ENCODE measurements at places on chromosomes 7 and 10.

DNA sequence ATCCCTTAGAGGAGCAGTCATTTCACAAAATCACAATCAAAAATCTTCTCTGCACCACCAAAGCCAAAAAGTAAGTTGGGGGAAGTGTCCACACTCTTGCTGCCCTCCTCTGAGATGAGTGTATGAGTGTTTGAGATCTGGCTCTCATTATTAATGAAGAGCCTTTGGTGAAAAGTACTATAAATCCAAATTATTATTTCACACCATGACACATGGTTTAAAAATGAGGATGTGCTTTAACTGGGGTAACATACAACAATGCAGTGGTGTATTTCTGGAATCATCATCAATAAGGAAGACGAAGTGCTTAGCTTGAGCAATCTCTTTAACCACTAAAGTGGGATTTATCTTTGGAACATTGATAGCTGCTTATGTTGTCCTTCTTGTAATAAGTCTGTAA lies 114.2 kb upstream of the ADAM12 start:
- no peak for DNase-seq

GRCh38 chr10:22992621-22993020 lies 64.8 kb downstream of the ARMC3 start:
- DNase-seq, result no peak

DNA sequence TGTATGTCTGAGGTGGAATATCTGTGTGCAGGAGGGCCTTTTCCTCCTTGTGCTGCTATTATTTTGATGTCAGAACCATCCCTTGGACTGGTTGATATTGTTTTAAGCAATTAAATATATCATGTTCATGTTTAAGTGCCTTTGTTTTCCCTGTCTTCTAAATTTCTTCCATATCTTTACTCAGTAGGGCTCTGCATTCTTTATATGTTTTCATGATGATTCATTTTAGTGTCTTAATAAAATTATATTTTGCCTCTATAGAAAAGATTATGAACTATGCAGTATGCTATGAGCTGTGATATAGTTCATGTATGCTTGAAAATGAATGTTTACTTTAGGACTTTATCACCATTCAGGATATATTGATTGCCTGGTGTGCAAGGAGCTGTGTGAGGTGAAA lies 34.8 kb downstream of the AHR start:
- DNase-seq, result peak; percentile 24

- DNase-seq, result no peak
Measured at GRCh38 chr7:13532028-13532753, 457.3 kb downstream of the ETV1 start.

DNA sequence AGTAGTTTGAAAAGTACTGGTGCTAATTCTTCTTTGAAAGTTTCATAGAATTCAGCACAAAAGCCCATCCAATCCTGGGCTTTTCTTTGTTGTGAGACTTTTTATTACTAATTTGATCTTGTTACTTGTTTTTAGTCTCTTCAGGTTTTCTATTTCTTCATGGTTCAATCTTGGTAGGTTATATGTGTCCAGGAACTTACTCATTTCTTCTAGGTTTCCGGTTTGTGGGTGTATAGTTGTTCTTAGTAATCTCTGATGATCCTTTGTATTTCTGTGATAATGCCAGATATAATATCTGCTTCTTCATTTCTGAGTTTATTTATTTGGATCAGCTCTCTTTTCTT lies 147.5 kb downstream of the RTKN2 start:
- no peak for DNase-seq

DNA sequence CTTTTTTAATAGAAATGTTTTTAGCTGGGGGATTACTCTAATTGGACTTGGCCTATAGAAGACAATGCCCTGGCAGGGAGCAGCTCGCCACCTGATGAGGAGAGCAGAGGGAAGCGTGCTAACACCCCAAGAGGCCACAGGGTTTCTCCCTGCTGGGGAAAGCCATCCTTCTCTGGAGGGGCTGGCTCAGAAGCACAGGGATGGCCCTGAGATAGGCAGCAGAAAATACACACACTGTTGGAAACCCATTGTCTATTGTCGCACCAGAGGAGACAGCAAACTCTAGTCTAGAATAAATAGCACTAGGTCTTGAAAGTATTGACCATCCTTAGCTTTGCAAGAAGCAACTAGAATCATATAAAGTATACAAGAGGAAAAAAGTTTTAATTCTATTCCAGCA lies 5.4 kb downstream of the COBL start:
- no peak for DNase-seq

DNA sequence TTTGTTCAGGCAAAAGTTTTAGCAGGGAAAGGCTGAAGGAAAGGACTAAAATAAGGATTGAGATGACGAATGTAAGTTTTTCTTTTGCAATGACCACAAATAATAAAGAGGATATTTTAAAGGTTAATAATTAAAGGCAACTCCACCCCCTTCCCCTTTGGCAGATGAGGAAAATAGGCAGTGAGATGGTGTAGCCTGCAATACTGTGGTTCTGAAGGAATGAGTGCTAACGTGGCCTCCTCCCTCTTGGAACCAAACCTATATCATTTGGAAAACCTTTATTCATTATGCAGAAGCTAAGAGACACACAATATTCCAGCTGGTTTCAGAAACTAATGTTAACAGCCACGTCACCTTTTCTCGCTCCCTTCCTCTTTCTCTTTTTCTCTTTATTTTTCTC lies 70.9 kb upstream of the COL1A2 start:
- DNase-seq, result no peak

- no peak for DNase-seq
Measured at GRCh38 chr7:94030634-94031033, 26.5 kb upstream of the BET1 start.

- no peak for DNase-seq
Measured at GRCh38 chr10:48934672-48935501, 4.8 kb downstream of the LRRC18 start.

- no peak for DNase-seq
Measured at GRCh38 chr10:18158773-18159265, 18.6 kb downstream of the CACNB2 start.

GRCh38 chr7:155351120-155351870 lies 53.6 kb downstream of the INSIG1 start:
- DNase-seq, result no peak

- no peak for DNase-seq
Measured at GRCh38 chr10:88764110-88764509, 4.3 kb downstream of the LIPN start.

GRCh38 chr7:73870041-73870492 lies 9.1 kb downstream of the TMEM270 start:
- no peak for DNase-seq

GRCh38 chr7:116534790-116535189 lies 10.0 kb downstream of the CAV1 start:
- no peak for DNase-seq

- DNase-seq, result no peak
Measured at GRCh38 chr10:132660385-132660784, 122.8 kb downstream of the INPP5A start.

- DNase-seq, result no peak
Measured at GRCh38 chr10:126844406-126844805, 60.8 kb upstream of the DOCK1 start.

GRCh38 chr7:124992851-124993562 lies 63.4 kb upstream of the POT1 start:
- DNase-seq, result no peak

DNA sequence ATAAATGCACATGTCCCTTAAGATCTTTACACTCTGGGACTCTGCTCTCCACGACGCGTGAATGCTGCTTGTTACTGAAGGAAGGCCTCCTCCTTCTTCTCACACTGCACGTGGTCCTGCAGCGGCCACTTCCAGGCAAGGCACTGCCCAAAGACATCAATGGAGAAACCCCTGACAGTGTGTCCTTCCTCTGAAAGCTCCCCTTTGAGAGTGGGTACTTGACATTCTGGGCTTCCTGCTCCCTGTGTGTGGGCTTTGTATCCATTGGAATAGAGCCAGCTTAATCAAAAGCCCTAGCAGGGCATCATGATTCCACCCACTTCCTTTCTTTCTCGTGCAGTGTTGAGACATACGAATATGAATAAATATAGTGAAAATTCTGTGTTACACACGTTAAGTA lies 69.7 kb upstream of the STK17A start:
- no peak for DNase-seq

DNA sequence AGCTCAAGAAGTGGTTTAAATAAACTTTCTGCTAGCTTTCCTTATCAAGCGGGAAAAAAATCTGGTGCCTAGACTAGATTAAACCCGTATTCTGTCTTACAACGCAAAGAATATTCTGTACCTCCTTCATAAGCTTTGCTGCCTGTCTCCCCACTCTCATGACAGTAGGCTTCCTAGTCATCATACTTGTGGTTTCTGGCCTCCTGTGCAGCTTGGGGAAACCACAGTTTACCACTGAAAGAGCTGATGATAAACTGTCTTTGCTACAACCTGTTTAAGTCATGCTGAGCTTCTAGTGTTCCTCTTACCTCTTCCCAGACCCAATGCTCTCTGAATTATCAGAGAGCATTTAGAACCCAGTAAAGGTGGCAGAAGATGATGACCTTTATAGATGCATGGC lies 55.0 kb downstream of the PODXL start:
- DNase-seq, result no peak

GRCh38 chr10:35752469-35753461 lies 110.7 kb upstream of the FZD8 start:
- no peak for DNase-seq

GRCh38 chr10:90204956-90205314 lies 503.5 kb downstream of the KIF20B start:
- DNase-seq, result no peak

DNA sequence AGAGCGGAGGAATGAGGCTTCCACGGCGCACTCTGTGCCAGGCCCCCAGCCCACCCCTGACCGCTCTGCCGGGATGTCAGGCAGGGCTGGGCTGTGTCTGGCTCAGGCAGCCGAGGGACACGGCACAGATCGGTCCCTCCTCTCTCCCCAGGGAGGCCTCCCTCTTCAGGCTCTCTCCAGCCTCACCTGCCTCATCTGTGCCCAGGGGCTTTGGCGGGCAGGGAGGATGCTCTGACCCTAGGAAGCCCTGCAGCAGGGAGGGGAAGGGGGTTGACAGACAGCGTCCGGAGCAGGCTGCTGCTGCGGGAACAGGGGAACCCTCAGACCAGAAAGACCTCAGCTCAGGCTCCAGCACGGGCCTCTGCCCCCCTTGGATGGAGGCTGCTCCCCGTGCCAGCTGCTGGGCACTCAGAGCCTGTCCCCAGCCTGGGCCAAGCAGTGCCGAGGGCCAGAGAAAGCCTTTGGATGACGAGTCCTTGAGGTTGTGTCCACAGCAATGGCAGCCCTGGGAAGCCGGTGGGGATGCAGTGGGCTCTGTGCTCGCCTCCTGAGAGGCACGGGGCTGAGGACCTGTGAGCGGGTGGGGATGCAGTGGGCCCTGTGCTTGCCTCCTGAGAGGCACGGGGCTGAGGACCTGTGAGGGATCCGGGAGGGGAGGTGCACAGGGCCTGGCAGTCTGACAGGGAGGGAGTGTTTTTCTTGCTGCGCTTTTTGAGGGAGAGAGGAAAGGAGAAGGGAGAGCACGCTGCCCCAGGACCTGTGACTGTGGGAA lies 66.9 kb downstream of the FOXL3 start:
- no peak for DNase-seq

DNA sequence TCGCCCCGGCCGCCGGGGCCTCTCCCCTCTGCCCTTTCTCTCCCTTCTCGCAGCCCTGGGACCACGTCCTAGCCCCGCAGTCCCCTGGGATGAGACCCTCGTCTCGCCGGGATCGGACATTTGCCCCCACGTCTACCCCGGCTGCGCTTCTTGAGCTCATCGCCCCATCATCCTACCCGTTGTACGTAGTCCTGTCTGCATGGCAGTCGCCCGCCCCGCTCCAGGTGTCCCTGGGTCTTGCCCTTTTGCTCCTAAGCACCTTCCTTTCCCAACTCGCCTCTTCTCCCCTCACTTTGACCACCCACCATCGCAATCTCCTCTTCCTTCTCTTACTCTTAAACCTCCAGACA lies 582 bp downstream of the TPST1 start:
- DNase-seq, result no peak

GRCh38 chr7:2196381-2197378 lies 36.1 kb downstream of the MAD1L1 start:
- DNase-seq, result no peak

DNA sequence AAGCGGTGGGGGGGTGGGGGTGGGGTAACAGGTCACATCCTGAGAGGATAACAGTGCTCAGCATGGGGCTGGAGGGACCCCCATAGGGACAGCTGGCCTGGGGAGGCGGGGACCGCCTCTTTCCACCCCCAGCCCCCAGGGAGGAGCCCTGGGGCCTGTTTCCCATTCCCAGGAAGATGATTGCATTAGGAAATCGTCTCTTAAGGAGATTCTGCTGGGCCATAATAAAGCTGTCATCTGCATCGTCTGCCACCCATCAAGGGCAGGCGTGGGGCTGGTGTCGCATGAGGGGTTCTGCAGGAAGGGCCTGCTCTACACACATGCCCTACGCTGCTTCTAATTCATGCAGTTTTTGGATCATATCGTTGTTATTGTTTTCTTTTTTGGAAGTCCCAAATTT lies 17.2 kb downstream of the RET start:
- no peak for DNase-seq

- no peak for DNase-seq
Measured at GRCh38 chr10:97022616-97023015, 163.1 kb downstream of the SLIT1 start.

DNA sequence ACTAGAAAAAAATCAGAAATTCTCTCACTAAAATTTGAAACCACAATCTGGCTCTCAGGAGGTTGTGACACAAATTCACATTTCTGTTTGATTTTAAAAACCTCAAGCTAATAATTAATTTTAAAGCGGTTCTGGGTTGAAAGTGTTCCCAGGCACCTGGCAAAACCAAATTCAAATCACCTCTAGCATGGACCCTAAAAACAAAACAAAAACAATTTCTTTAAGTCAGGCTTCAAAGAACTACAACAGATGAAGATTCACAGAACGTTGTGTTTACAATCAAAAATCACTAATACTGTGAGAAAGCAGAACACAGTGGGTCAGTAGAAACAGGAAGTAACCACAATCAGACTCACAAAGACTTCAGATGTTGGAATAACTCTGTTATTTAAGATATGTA lies 7.2 kb upstream of the RELN start:
- no peak for DNase-seq

- DNase-seq, result no peak
Measured at GRCh38 chr10:21753497-21754270, 219.7 kb downstream of the MLLT10 start.

GRCh38 chr7:33632840-33633525 lies 272.4 kb upstream of the BMPER start:
- DNase-seq, result no peak

DNA sequence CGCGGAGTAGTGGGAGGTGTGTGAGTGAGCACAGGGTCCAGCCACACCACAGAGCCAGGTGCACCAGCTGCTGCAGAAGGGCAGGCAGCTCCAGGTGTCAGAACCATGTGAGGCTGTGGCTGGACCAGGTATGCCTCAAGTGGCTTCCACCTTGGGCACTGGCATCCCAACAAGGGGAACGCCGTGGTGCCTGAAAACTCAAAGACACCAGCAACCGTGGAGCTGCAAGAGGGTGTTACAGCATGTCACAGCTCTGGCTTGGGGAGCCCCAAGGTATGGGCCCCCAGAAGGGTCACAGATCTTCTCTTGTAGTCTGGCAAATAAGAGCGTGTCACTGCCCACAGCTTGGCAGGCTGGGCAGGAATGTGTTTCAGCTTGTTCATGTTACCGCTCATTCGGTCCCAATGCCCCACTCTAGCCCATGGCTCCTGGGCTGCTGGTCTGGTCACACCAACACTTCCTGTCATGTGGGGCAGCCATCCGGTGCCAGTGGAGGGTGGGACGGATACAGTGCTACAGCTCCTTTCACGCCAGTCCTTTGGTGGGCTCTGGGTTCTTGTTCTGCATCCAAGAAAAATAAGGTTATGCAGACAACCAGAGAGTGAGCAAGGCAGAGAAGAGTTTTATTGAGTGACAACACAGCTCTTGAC lies 29.8 kb downstream of the STRA8 start:
- DNase-seq, result no peak
